ENCODE measurements at places on chromosomes 16 and 17. TPM values are rescaled to one million over a fixed set of nuclear protein-coding genes. Genes with fewer than 3 reads are reported as not detected.

CRHR1 gene
- not detected for total RNA-seq

TP53TG3 gene
- not detected for total RNA-seq

DNA sequence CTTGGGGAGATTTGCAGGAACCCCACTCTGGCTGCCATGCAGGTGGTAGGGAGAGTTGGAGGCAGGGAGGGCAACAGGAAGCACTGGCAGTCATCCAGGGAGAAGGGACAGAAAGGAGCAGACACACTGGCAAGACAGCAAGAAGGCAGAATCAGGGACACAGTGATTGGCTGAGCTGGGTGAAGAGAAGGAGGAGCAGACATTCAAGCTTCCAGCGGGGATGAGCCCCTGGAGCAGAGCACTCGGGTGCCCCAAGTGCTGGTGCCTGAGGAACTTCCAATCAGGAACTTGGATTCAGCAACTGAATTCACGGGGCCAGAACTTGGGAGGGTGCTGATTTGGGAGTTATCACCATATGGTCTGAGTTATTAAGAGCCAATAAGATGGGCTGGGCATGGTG, 6.3 kb upstream of the ITGA3 start:
- DNase-seq: no peak
- no peaks in the 10 kb centered on the region for H3K36me3 ChIP-seq
- no peak overlapping the region for H3K4me3 ChIP-seq
- no peak overlapping the region for H3K27ac ChIP-seq
- H3K27me3 ChIP-seq: no peaks in the 10 kb centered on the region

DNA sequence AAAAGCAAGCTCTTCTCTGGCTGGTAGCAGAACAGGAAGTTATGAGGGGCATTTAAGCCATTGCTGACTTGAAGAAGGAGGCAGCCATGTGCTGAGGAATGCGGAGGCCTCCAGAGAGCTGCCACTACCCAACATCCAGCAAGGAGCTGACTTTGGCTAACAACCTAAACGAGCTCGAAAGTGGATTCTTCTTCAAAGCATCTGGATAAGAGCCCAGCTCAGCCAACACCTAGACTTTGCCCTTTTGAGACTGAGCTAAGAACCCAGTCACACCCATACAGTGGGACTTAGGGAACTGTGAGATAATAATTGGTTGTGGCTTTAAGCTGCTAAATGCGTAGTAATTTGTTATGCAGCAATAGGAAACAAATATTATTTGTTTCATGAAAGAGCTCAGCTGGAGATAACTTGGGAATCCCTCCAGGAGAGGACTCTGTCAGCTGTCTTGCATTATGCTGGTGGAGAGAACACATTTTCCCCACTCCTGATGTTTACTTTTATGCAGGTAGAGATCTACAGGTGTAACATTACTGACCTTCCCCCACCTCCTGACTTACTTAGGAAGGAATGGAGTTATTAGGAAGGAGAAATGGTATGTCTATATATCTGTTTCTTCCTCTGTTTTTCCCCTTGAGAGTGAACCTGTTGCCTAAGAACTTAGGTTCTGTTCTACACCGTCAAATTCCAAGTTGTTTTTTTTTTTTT, 52.7 kb upstream of the ZNF629 start:
- H3K4me1 ChIP-seq: no peaks in the 10 kb centered on the region
- no peak overlapping the region for H3K4me3 ChIP-seq
- H3K27ac ChIP-seq: no peak overlapping the region
- no peaks in the 10 kb centered on the region for H3K36me3 ChIP-seq
- no peaks in the 10 kb centered on the region for H3K27me3 ChIP-seq
- DNase-seq: no peak

Measured in aorta (tissue), 5 donors.